8988T (cell line): ENCODE measurements at places on chromosomes 3 and 15.

GRCh38 chr15:89937365-89938350 lies 24.9 kb upstream of the ARPIN start:
- no peak for DNase-seq

GRCh38 chr15:59721411-59721810 lies 32.3 kb upstream of the BNIP2 start:
- no peak for DNase-seq

DNA sequence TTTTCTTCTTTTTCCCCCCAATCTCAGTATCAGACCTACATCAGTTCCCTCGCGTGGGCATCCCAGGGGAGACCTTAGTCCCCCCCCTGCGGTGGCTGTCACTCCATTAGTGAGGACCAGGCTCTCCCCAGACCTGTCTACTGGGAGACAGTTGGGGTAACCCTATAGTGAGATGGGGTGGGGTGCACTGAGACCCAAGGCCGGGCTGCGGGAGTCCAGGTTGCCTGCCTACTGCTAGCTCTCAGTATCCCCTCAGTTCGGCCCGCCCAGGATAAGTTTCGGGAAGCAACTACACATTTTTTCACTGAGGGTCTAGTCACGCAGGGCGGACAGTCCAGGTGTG lies 671 bp upstream of the DCUN1D1 start:
- no peak for DNase-seq

DNA sequence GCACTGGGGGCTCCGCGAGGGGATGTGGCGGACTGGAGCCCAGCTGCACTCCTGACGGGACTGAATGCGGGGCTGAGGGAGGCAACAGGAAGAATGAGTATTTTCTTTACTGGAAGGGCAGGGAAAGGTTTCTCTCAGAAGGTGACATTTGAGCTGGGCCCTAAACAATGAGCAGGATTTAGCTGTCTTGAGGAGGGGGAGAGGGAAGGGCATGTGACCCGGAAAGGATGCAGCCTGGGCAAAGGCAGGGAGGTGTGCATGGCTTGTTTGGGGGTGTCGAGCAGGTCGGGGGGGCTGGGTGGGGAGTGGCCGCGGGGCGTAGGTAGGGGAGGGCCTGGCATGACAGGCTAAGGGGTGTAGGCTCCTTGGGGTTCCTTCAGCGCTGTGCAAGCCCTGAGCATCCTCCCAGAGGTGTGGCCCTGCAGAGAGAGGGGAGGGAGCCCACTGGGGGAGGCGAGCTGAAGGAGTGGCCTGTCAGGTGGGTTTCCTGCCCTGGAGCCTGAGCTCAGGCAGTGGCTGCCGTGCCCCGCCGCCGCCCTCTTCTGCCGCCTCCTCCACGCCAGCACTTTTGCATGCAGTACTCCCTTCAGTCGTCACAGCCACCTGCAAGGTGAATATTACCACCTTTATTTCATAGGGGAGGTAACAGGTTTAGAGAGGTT lies 17.2 kb upstream of the ANKDD1A start:
- DNase-seq: no peak

- no peak for DNase-seq
Observed at GRCh38 chr3:82506204-82506603, 744.8 kb upstream of the GBE1 start.

DNA sequence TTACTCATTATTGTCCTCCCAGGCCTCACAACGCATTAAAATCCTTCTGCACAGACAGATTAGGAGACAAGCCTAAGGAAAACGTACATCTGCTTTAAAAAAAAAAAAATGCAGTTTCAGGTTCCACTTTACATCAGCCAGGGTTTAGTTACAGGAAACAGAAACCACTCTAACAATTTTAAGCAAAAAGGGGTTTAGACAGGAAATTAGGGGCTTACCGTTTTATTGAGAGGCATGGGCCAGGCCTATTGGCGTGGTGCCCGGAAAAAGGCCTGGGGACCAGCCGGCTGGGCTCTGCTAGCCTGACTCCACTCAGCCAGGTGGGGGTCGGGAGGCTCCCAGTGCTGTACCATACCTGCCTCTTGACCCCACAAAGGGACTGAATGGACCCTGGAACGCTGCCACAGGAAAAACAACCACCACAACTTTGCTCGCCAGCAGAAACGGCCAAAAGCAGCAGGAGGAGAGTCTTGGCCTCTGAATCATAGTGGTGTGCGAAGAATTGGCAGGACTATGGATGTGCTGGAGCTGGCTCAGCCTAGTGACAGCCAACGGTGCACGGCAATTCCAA lies 124.3 kb downstream of the CHSY1 start:
- no peak for DNase-seq

GRCh38 chr3:177578488-177578887 lies 381.2 kb upstream of the TBL1XR1 start:
- no peak for DNase-seq
